Left lung (tissue), 14 donors: ENCODE measurements at places on chromosomes 2 and 18.

DNA sequence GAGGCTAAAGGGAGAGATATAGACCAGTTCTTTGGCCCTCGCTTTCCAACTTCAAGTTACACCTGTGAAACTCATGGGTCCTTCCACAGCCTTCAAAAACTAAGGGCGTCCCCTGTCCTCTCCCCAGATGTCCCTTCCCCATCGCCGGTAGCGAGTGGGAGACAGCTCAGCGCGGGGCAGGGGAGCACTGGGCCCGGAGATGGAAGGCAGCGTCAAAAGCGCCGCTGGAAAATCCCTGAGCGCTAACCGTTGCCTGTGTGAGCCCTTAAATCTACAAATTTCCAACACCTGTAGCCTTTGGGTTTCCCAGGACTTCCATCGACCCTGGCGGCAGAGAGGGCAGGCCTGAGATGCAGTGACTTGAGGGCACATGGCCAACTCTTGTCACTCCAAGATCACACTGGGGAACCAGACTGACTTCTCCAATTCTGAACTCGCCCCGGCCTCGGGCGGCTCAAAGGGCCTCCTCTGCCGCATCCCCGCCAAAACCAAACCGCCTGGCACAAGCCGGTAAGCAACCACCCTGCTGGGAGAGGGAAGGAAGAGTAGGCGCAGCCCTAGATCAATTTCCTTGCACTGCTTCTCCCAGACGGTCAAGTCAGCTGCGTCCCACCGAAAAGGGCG lies 879 bp upstream of the EPAS1 start:
- H3K4me3 ChIP-seq, result peak overlapping the region; percentile 58
- H3K36me3 ChIP-seq, result no peaks in the 10 kb centered on the region
- no peaks in the 10 kb centered on the region for H3K27me3 ChIP-seq
- H3K27ac ChIP-seq, result peak overlapping the region; percentile 91
- peaks cover 12% of the 10 kb centered on the region for H3K4me1 ChIP-seq

DNA sequence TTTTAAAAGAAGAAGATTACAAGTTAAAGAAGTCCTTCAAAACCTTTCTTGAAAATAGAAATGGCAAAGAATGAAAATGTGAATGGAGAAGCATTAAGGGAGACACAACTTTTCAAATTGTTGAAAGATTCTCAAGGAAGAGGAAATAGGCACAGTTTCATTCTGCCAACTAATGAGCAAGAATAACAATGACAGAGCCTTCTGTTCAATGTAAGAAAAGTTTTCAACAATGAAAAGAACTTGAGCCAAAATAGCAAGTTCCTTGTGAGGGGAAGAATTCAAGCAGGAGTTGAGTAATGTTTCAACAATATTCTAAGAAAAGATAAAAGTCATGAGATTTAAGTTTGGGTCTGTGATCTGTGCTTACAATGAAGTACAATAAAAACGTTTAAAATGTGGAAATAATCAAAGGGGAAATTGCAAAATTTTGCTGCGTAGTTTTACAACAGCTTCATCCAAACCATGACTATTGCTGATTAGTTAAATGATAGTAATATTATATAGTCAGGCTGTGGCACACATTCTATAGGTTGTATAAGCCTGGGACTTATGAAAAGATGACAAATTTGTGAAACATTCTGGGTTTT lies 122.6 kb downstream of the METTL4 start:
- no peak for DNase-seq
- H3K36me3 ChIP-seq, result no peaks in the 10 kb centered on the region
- H3K27me3 ChIP-seq, result no peaks in the 10 kb centered on the region
- H3K27ac ChIP-seq, result no peak overlapping the region

DNA sequence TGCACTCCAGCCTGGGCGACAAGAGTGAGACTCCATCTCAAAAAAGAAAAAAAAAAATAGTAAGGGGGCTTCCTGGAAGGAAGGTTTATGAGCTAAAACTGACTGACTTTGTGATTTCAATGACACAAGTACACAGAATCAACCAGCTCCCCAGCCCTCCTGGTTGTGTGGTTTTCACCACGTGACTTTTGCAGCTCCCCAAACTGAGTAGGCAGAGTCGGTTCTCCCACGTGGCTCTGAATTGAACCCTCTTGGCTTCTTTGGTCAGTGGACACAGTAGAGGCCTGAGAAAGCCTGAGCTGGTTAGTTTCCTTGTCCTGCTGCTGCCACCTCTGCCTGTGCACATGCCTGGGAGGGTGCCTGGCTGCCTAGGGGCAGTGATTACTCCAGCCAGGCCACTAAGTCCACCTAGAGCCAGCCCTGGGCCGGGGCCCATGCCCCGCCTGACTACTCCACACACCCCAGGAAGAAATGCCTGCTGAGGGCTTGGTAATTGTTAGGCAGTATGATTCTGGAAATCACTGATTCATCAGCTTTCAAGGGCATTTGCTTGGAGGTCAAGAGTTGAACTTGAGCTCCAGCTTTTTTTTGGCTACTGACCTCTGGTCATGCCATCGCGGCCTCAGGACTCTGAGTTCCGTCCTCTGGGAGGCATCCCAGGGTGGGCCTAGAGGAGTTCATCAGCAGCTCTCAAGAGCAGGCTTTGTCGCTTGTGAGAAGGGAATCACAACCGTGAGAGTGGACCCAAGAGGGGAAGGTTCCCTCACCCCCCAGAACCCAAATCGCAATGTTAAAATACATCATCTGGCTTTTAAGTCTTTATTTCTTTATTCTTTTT lies 431.9 kb upstream of the HS6ST1 start:
- H3K27ac ChIP-seq, result no peak overlapping the region
- peaks cover under 1% of the 10 kb centered on the region for H3K27me3 ChIP-seq
- no peak overlapping the region for H3K4me3 ChIP-seq
- no peaks in the 10 kb centered on the region for H3K4me1 ChIP-seq
- no peaks in the 10 kb centered on the region for H3K36me3 ChIP-seq
- no peak for DNase-seq

GRCh38 chr2:30034052-30034775 lies 112.6 kb upstream of the YPEL5 start:
- no peaks in the 10 kb centered on the region for H3K27me3 ChIP-seq
- DNase-seq, result no peak
- no peak overlapping the region for H3K4me3 ChIP-seq
- no peaks in the 10 kb centered on the region for H3K4me1 ChIP-seq
- no peaks in the 10 kb centered on the region for H3K36me3 ChIP-seq
- no peak overlapping the region for H3K27ac ChIP-seq

- H3K36me3 ChIP-seq, result no peaks in the 10 kb centered on the region
- H3K4me1 ChIP-seq, result no peaks in the 10 kb centered on the region
- DNase-seq, result peak; percentile 74
- no peak overlapping the region for H3K27ac ChIP-seq
- H3K27me3 ChIP-seq, result no peaks in the 10 kb centered on the region
Observed at GRCh38 chr18:63016270-63016669, 300.9 kb downstream of the PHLPP1 start.

DNA sequence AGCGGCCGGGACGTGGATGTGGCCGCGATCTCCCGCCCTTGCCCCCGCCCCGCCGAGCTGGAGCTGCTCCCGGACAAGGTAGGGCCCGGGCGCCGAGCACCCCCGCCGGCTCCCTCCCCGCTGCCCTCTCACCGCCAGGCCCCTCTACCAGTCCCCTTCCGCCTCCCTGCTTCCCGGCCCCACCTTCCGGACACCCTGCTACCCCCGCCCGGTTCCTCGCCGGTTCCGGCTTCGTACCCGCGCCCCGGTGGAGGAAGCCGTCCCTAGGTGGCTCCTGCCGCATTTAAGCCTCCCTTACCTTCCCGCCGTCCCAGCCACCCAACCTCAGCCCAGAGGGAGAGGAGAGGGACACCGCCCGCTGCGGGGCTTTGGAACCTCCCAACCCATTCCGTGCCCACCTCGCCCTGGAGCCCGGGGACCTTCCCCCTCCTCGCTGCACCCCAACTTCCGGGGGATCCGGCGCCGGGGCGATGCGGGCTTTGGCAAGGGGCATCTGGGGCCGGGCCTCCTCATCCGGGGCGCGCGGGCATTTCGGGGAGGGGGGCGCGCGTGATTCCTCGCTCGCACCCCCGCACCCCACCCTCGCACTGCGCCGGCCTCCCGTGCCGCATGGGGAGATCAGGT lies 475 bp downstream of the B3GNT2 start:
- H3K4me3 ChIP-seq, result peak overlapping the region; percentile 95
- H3K4me1 ChIP-seq, result peaks cover 51% of the 10 kb centered on the region
- DNase-seq, result peak; percentile 69
- no peaks in the 10 kb centered on the region for H3K27me3 ChIP-seq
- no peaks in the 10 kb centered on the region for H3K36me3 ChIP-seq

GRCh38 chr2:181459621-181460021 lies 2.4 kb downstream of the ITGA4 start:
- H3K36me3 ChIP-seq, result no peaks in the 10 kb centered on the region
- peaks cover 6% of the 10 kb centered on the region for H3K4me1 ChIP-seq
- H3K27me3 ChIP-seq, result peaks cover 25% of the 10 kb centered on the region
- DNase-seq, result no peak
- H3K27ac ChIP-seq, result no peak overlapping the region

GRCh38 chr2:149070681-149071320 lies 32.3 kb downstream of the LYPD6B start:
- no peaks in the 10 kb centered on the region for H3K36me3 ChIP-seq
- no peaks in the 10 kb centered on the region for H3K4me1 ChIP-seq
- no peak for DNase-seq
- no peak overlapping the region for H3K4me3 ChIP-seq
- no peaks in the 10 kb centered on the region for H3K27me3 ChIP-seq

- H3K4me1 ChIP-seq, result no peaks in the 10 kb centered on the region
- H3K27me3 ChIP-seq, result no peaks in the 10 kb centered on the region
- no peaks in the 10 kb centered on the region for H3K36me3 ChIP-seq
Observed at GRCh38 chr18:58255701-58256311, 211.8 kb downstream of the NEDD4L start.

- H3K4me1 ChIP-seq, result peaks cover 9% of the 10 kb centered on the region
- no peaks in the 10 kb centered on the region for H3K27me3 ChIP-seq
- no peak for DNase-seq
- no peaks in the 10 kb centered on the region for H3K36me3 ChIP-seq
- H3K27ac ChIP-seq, result peak overlapping the region; percentile 13
Observed at GRCh38 chr2:101310090-101310833, 1.8 kb upstream of the RNF149 start.

GRCh38 chr2:12109363-12110017 lies 363.1 kb downstream of the LPIN1 start:
- no peaks in the 10 kb centered on the region for H3K4me1 ChIP-seq
- H3K36me3 ChIP-seq, result no peaks in the 10 kb centered on the region
- DNase-seq, result no peak
- H3K4me3 ChIP-seq, result no peak overlapping the region
- H3K27ac ChIP-seq, result no peak overlapping the region
- no peaks in the 10 kb centered on the region for H3K27me3 ChIP-seq

DNA sequence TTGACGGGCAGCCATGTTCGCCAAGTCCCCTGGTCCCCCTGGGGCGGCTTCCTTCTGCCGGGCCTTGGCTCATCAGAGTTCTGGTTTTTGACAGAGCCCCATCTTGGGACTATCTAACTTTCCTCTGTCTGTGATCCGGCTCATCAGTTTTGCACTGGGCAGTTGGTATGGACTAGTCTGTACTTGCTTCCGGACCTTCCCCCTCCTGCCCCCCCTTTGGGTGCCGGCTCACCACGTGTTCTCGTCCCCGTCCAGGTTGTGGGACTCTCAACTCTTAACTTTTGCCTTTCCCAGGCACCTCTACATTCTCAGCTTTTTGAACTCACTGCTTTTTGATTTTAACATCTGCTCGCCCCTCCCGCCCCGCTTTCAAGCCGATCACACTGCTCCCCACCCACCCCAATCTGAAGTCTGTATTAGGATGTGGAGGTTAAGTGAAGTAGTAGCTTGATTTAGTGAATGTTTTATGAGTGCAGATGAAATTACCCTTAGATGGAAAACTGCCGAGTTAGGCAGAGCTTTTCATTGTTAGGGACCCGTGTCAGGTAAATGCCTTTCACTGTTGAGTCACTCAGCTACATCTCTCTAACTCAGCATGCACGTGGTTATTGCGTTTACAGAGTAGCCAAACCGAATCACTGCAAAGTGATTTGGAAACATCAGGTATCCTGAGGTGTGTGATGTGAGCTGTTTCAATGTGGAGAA lies 874 bp downstream of the WDR43 start:
- no peaks in the 10 kb centered on the region for H3K36me3 ChIP-seq
- H3K27ac ChIP-seq, result peak overlapping the region; percentile 82
- peaks cover 9% of the 10 kb centered on the region for H3K4me1 ChIP-seq
- DNase-seq, result peak; percentile 14
- peak overlapping the region; percentile 90 for H3K4me3 ChIP-seq
- no peaks in the 10 kb centered on the region for H3K27me3 ChIP-seq

- no peak for DNase-seq
- no peaks in the 10 kb centered on the region for H3K4me1 ChIP-seq
- H3K27ac ChIP-seq, result no peak overlapping the region
- H3K36me3 ChIP-seq, result no peaks in the 10 kb centered on the region
- no peak overlapping the region for H3K4me3 ChIP-seq
- no peaks in the 10 kb centered on the region for H3K27me3 ChIP-seq
Observed at GRCh38 chr2:66565291-66565690, 130.4 kb downstream of the MEIS1 start.

GRCh38 chr2:235516257-235516656 lies 22.4 kb downstream of the AGAP1 start:
- H3K36me3 ChIP-seq, result no peaks in the 10 kb centered on the region
- no peak overlapping the region for H3K27ac ChIP-seq
- H3K4me1 ChIP-seq, result peaks cover 23% of the 10 kb centered on the region
- H3K27me3 ChIP-seq, result no peaks in the 10 kb centered on the region
- no peak overlapping the region for H3K4me3 ChIP-seq

DNA sequence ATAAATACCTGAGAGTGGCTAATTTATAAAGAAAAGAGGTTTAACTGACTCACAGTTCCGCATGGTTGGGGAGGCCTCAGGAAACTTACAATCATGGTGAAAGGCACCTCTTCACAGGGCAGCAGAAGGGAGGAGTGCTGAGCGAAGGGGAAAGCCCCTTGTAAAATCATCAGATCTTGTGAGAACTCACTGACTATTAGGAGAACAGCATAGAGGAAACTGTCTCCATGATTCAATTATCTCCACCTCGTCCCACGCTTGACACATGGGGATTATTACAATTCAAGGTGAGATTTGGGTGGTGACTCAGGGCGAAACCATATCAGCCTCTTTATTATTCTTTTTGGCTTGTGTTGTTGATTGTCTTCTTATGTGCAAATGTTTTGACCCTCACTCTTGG lies 76.2 kb downstream of the WDR7 start:
- DNase-seq, result no peak
- H3K4me1 ChIP-seq, result no peaks in the 10 kb centered on the region
- H3K27ac ChIP-seq, result no peak overlapping the region

- no peak overlapping the region for H3K4me3 ChIP-seq
- no peak for DNase-seq
- no peaks in the 10 kb centered on the region for H3K27me3 ChIP-seq
- no peaks in the 10 kb centered on the region for H3K4me1 ChIP-seq
- no peak overlapping the region for H3K27ac ChIP-seq
- no peaks in the 10 kb centered on the region for H3K36me3 ChIP-seq
Observed at GRCh38 chr2:188406414-188406813, 114.7 kb downstream of the GULP1 start.

DNA sequence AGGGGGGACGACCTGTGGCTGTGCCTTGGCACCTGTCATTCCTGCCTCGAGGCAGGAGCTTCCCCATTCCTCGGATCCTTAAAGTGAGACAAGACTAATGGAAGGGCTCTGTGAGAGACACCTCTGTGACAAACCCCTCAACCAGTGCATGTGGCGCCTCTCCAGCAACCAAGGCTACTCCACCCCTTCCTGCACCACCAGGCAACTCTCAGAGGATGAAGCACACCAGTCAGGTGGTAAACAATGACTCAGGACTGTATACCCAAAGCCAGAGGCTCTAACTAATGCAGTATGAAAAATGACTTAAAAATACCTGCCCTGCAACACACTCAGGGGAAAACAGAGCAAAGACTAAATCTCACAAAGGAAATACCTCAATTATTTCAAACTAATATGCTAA lies 136.9 kb downstream of the UXS1 start:
- no peaks in the 10 kb centered on the region for H3K4me1 ChIP-seq
- no peaks in the 10 kb centered on the region for H3K27me3 ChIP-seq
- H3K36me3 ChIP-seq, result no peaks in the 10 kb centered on the region
- H3K27ac ChIP-seq, result no peak overlapping the region
